ENCODE measurements at places on chromosomes 1 and 21.
A peak's percentile ranks its signal among the peaks of the same experiment; 100 is the strongest.

DNA sequence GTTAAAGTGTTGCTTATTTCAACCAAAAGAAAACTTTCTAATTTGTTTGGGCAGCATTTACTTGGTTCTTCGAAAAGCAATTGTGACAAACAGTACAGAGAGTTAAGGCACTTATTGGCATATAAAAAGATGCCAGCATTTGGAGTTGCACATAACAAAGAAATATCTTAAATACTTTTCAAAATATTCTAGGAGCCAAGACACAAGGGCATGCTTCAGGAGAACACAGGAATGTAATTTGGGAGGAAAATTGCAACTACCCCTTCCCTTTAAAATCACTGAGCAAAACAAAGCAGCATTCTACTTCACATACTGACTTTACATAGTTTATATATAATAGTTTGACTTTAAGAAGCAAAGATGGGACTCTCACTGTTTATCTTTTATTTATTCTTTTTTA lies 4.6 kb upstream of the TIE1 start:
- no peak for DNase-seq

DNA sequence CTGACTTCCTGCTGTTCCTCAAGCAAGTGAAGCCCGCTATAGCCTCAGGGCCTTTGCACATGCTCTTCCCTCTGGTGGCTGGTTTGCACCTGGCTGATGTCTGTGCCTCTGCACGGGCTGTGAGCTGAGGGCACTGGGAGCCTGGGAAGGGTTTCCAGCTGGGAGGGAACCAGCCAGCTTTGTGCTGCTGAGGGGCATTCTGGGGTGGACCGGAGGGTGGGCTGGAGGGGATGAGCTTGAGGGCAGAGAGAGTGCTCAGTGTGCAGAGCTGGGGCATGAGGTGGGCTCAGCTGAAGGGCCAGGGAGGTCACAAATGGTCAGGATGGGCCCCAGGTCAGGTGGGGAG lies 305.7 kb downstream of the MATN1 start:
- DNase-seq, result no peak

- DNase-seq, result no peak
Observed at GRCh38 chr1:165882168-165882837, 54.9 kb downstream of the UCK2 start.

DNA sequence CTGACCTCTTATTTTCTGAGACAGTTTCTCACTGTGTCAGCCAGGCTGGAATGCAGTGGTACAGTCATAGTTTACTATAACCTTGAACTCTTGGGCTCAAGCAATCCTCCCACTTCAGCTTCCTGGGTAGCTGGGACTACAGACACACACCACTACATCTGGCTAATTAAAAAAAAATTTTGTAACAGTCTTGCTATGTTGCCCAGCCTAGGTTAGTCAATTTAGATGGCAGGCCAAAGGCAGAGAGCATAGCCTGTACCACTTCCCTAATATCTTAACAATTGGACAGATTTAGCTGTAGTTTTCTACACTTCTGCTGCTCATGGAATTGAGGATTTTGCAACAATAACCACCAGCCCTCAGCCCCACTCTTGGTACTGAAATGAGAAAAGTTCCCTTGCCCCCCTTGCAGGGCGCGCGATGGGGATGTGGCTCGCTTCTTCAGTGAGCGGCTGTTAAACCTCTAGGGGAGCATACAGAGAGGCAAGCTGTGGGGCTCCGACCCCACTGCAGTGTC lies 34.9 kb upstream of the PTGFRN start:
- no peak for DNase-seq

- DNase-seq, result peak; percentile 79
Observed at GRCh38 chr1:212291505-212292134, 6.4 kb downstream of the PPP2R5A start.

DNA sequence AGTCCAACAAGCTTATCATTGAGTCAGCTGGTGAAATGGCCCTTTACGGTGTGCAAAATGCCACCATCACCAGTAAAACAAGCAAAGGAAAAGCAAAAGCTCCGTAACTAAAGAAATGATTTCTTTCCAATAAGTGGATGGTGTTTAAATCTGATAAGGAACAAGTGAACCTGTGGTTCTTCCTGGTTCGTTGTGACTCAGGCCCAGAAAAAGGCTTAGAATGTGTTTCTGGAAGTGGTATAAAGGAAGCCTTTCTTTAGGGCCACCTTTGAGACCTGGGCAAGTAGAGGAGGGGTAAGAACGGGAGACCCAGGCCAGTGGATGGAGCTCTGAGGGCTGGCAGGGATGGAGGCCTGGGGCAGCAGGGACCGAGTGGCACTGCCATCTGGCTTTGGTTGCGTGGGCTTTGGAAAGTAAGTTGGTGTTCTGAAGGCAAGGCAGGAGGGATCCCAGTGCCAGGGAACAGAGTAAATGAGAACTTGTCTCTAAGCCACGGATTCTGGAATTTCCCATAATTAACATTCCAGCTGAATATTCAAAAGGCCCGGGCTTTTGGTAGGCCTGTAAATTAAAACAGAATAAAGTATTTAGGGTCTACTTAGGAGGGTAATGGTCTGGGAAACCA lies 87.9 kb upstream of the LMO4 start:
- no peak for DNase-seq
